Mesothelial cell of epicardium (in vitro differentiated cells): ENCODE measurements at places on chromosomes 16 and 17. TPM values are rescaled to one million over a fixed set of nuclear protein-coding genes. Genes with fewer than 3 reads are reported as not detected.
A peak's percentile ranks its signal among the peaks of the same experiment; 100 is the strongest.

- no peak for DNase-seq
Observed at GRCh38 chr17:14143688-14144087, 74.4 kb downstream of the COX10 start.

The KRT25 gene
- total RNA-seq = not detected in 3 replicates

DNA sequence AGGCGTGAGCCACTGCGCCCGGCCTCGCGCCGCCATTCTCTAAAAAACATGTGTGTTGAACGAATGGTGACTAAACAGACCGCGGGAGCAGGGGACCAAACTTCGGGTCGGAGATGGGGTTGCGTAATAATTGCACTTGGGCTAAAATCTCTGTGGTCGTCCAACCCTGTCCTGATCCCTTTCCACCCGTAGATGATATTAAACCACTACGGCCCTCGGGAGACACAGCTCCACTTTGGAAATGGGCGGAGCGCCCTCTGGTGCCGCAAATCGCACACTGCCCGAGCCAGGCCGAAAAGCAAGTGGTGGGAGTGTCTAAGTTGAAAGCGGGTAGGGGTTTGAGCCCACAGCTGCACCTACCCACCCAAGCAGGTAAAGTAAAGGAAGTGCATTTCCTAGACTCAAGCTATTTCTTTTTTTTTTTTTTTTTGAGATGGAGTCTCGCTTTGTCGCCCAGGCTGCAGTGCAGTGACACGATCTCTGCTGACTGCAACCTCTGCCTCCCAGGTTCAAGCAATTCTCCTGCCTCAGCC, 17.0 kb downstream of the CAVIN1 start:
- peak; percentile 45 for DNase-seq

- no peak for DNase-seq
Observed at GRCh38 chr16:28321700-28322411, 29.5 kb downstream of the SBK1 start.

The CD300E gene
- total RNA-seq = not detected in 3 replicates

The PRKCB gene
- total RNA-seq = 0.27 to 0.38 TPM (median 0.27 TPM) in 3 replicates

DNA sequence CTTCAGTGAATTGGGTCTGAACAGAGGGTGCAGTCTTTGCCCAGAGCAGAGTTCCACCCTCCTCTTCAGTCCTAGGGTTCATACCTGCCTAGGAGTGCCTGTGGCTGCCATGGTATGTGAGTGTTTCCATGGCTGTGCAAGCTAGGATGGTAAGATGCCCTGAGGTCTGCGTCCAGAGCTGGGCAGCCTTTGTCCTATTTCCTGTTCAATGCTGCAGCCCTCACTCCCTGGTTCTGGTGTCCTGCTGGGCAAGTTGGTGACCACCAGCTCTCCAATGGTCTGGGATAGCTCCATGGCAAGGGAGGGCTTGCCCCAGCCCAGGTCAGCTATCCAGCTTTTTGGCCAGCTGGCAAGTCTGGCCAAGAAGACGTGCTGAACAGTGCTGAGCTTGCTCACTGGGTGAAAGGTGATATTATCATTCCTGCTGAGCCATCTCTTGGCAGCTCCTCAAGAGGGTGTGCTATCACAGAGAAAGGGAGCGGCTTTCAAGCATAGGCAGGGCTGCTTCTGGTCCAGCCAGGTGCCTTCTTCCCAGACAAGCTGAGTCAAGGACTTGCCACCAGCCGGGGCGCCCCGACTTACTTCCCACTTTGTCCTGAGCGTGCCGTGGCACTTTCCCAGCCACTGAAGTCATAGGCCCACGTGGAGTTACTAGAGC, 13.0 kb upstream of the NFATC3 start:
- DNase-seq = no peak

The ACAP1 gene
- 8.9 to 10.9 TPM (median 9.1 TPM) in 3 replicates for total RNA-seq

DNA sequence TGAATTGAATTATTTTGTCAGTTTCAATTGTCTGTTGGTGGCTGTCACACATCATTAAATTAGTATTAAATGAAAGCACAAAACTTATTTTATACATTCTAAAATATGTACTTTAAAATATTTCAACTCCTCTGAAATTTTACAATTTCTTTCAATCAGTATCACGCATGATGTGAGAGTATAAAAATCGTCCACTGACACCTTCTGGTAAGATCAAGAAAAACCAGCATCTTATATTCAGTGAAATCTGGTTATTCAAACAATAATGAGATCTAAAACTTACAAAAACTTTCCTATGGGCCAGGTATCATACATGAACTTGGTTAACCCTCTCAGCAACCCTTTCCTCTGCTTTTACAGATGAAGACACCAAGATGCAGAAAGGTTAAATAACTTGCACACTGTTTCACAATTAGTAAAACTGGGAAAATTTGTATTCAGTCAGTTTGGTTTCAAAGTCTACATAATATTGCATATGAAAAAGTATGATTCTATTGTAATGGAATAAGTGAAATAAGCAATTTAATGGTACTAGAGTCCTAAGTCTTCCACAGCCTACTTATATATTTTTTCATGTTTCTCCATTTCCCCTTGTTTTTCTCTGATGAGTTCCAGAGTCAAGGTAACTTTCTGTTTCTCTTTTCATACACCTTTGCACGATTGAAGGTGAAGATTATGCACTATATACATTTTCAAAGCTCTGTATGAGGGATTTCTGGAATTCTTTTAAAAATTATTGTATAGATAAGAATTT, 58.7 kb downstream of the EFCAB5 start:
- DNase-seq = no peak

The SOX8 gene
- 4.7 to 6.0 TPM (median 5.1 TPM) in 3 replicates for total RNA-seq

GRCh38 chr16:11158018-11158417, 98.0 kb downstream of the SOCS1 start:
- no peak for DNase-seq

DNA sequence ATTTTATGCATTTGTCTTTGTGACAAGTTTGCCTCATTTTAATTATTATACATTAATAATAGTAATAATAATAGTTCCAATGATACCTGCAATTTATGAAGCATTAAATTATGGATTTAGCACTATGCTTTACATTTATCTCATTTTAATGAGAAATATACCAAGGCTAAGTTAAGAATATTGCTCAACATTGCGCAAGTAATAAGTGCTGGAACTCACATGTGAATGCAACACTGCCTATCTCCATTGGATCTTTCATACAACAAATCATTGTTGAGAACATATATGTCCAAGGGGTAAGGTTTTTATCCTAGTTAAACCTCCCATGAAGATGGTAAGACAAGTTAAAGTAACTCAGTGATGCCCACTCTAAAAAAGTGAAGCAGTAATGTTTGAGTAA, 703.7 kb upstream of the SOX9 start:
- no peak for DNase-seq

- DNase-seq = no peak
Observed at GRCh38 chr17:40480501-40481003, 20.9 kb downstream of the TNS4 start.

GRCh38 chr16:28553776-28554633, at the start of gene SGF29:
Gene SGF29 (plus strand): TSS chr16:28553920. CDS start chr16:28581070, 27,150 bp downstream.
- peak; percentile 79 for DNase-seq

The EVPLL gene
- not detected in 3 replicates for total RNA-seq

The HIGD1B gene
- total RNA-seq = 0.57 TPM in 1 of 3 replicates, not detected in the others

DNA sequence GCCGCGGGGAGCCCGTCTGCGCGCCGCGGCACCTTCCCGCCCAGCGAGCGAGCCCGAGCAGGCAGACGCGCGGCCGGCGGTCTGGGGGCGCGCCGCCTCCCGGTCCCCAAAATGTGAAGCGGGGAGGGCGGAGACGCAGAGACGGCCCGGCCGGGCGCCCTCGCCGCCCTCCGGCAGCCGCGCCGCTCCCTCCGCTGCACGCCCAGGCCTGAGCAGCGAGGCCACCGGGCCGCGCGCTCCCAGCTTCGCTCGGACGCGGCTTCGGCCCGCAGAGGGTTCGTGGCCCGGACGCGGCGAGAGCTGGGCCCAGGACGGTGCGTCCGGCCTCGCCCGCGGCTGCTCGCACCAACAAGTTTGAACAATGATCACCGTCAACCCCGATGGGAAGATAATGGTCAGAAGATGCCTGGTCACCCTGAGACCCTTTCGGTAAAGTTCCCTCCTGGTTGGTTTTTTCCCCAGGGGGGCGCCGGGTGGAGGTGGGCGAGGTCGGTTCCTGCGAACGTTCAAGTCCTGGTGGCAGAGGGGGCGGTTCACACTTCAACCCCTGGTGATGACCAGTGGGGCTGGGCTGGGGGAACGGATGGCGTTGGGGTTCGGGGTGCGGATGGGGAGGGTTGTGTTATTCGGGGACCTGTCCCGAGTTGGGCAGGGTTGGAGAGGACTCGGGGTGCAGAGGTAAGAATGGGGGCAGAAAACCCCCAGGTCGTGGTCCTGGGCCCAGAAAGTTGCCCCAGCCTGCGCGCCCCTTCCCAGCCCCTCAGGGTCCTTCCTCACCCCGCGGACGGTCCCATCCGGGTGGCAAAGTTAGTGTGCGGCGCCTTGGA, 678 bp downstream of the MGAT5B start:
- no peak for DNase-seq

The CSH2 gene
- 0.43 to 0.66 TPM in 2 of 3 replicates, not detected in the other for total RNA-seq

The SLFN12 gene
- 18.4 to 19.5 TPM (median 18.8 TPM) in 3 replicates for total RNA-seq

The NPIPB2 gene
- 26.8 to 32.0 TPM (median 26.9 TPM) in 3 replicates for total RNA-seq

The SHBG gene
- 0.60 to 0.84 TPM (median 0.82 TPM) in 3 replicates for total RNA-seq

DNA sequence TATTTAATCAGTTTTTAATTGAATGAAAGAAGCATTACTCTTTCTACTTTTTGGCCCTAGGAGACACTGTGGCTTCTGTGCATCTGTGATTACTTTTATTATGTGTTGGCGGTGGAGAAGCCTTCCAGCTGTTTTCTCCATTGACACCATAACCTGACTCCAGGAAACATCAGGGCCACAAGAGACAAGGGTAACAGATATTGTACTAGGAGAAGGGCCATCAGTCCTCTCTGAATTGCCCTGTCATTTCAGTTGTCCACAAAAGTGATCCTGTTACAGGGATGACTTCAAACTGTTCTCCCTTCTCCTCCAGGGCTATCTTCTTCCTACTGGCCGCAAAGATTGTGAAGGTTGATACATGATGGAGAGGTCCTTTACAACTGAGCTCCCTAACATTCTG, 14.6 kb downstream of the KRT39 start:
- DNase-seq = no peak

DNA sequence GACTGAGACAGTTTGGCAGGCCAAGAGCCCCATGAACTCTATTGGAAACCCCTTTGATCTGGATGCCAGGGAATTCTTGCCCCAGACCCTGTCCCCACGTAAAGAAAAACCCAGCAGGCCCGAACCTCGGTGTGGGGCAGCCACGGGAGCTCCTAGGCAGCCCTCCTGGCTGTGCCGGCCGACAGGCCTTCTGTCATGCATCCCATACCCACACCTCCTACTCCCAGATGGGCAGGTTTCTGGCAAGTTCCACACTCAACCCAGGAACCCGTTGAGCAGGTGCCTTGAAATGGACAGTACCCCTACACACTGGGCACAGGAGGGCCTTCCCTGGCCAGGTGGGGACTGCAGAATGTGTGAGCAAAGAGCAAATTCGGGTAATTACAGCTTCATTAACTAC, 23.6 kb upstream of the ATP2C2 start:
- DNase-seq = no peak

The STX8 gene
- 50.4 to 53.3 TPM (median 53.1 TPM) in 3 replicates for total RNA-seq

DNA sequence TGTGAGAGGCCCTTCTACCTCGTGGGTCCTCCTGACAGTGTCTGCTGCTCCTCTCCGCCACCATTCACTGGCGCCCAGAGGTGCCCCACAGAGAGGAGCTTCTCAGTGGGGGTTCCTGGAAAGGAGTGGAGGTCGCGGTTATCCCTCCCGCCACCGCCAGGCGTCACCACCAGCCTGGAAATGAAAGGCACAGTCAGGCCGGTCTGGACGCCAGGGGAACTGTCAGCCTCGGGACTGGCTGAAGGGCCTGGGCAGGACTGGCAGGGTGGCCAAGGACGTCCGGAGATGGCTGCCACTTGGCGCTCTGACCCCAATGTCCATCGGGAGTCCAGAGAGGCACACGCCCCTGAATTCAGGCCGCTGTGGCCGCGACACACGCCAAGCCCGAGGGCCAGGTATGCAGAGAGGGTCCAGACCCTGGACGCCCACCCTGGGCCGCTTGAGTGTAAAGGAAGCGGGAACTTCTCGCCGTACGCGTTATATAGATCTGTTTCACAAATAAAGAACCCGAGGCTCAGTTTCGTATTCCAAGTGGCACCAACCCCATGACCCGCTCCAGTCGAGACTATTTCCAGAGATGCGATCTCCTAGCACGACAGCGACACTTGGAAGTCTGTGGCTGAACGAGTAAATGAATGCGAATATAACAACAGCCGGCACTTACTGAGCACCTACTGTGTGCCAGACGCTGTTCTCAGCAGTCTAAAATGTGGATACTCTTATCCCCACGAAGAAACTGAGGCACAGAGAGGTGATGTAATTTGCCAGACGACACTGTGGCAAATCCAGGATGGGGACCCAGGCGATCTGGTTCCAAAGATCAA, 7.6 kb upstream of the NXPH3 start:
- peak; percentile 77 for DNase-seq

DNA sequence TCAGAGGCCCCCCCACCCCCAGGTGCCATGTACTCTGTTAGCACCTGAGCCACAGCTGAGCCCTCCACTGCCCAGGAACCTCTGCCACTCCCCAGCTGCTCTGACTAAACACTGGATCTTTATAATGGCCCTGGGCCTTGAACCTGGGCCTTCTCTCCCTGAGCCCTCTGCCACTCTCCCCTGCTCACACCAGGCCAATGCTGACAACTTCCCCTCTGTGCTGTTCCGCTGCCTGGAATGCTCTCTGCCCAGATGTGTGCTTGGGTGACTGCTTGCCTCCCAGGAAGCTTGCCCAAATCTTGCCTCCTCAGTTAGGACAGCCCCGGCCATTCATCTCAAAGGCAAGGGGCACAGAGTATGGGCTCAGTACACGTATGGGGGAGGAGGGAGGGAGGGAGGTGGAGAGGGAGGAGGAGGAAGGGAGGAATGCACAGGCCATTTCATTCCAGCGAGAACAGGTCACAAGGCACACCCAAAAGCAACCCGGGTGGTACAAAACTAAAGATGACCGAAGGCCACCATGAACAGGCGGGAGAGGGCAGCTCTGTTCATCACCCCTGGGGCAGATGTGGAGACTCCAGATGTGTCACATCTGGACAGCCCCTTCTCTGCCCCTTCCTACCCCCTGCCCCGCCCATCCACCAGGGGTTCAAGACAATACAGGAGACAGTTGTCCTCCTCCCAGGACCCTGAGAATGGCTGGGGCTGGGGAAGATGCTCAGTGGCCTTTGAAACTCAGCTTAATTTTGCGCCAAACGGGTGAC, 15.3 kb upstream of the TNFRSF13B start:
- no peak for DNase-seq

GRCh38 chr17:49580055-49580721, 4.5 kb downstream of the NXPH3 start:
- no peak for DNase-seq

DNA sequence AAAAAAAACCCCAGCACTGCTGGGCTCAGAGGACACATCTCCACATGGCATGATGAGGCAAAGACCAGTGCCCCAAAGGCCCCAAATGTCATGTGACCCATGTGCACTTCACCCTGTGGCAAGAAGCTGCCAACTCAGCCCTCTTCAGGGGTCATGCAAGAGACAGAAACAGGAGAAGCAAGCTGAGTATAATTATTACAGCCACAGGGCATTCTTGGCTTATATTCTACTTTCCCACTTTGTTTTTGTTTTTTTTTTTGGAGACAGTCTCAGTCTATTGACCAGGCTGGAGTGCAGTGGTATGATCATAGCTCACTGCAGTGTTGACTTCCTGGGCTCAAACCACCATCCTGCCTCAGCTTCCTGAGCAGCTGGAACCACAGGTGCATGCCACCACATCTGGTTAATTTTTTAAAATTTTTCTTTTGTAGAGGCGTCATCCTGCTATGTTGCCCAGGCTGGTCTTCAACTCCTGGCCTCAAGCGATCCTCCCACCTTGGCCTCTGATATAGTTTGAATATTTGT, 32.7 kb upstream of the LITAF start:
- no peak for DNase-seq
